CD4-positive, alpha-beta memory T cell (primary cell): ENCODE measurements at places on chromosomes 7 and 10. TPM values are rescaled to one million over a fixed set of nuclear protein-coding genes. Genes with fewer than 3 reads are reported as not detected.

DNA sequence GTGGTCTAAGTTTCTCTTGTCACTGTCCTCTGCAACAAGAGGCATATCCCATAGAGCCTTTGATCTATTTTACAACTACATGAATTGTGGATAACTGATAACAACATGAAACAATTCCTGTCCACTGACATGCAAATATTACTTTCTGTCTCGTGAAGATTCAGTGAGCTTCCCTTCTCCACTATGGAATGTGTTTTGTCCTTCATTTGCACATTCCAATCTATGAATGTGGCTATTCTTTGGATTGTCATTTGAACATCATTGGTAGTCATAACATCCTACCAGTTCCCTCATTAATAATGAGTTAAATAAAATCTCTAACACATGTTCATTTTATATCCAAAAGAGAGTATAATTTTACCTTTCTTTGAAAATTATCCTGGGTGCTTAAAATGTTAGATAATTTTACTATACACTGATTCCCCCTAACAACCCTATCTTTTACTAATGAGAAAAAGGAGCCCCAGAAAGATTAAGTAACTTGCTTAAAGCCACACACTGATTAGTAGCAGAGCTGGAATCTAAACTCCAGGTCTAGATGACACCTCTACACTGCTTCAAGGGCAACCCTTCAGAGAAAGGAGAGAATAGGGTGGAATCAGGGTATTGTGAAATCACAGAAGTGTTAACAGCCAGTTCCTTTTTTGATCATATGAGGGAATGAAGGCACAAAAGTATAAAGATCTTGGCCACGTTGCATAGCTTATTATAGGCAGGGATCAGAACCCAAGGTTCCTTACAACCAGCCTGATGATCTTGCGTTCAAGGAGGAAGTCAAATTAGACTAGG, 39.1 kb downstream of the PDE1C start:
- H3K36me3 ChIP-seq: no peaks in the 10 kb centered on the region
- H3K4me3 ChIP-seq: no peak overlapping the region
- H3K27me3 ChIP-seq: no peaks in the 10 kb centered on the region
- no peaks in the 10 kb centered on the region for H3K4me1 ChIP-seq
- H3K27ac ChIP-seq: no peak overlapping the region

DNA sequence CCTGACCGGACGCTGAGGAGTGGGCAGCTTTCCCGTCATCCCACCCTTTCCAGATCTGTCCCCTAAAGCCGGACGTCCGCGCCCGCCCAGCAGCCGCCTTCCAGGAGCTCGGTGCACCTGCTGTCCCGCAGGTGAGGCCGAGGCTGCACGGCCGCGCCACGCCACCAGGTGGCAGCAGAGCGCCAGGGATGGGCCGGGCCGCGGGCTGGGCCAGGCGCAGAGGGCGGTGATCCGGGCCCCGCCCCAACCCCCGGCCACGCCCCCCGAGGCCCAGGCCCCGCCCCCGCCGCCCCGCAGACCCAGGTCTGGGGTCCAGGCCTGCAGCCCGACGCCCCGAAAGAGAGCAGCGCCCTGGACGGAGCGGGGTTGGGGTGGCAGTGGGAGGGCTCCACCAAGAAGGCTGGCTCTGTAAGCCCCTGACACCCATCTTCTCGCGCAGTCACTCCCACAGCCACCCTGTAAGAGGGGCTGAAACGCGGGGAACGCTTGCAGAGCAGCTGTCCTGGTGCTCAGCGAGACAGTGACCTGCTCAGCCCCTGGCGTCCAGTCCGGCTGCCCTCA, 32.2 kb downstream of the FOXL3 start:
- H3K27me3 ChIP-seq: peaks cover 4% of the 10 kb centered on the region
- peak; percentile 83 for DNase-seq
- H3K4me3 ChIP-seq: no peak overlapping the region
- H3K4me1 ChIP-seq: peaks cover 7% of the 10 kb centered on the region
- no peaks in the 10 kb centered on the region for H3K36me3 ChIP-seq

DNA sequence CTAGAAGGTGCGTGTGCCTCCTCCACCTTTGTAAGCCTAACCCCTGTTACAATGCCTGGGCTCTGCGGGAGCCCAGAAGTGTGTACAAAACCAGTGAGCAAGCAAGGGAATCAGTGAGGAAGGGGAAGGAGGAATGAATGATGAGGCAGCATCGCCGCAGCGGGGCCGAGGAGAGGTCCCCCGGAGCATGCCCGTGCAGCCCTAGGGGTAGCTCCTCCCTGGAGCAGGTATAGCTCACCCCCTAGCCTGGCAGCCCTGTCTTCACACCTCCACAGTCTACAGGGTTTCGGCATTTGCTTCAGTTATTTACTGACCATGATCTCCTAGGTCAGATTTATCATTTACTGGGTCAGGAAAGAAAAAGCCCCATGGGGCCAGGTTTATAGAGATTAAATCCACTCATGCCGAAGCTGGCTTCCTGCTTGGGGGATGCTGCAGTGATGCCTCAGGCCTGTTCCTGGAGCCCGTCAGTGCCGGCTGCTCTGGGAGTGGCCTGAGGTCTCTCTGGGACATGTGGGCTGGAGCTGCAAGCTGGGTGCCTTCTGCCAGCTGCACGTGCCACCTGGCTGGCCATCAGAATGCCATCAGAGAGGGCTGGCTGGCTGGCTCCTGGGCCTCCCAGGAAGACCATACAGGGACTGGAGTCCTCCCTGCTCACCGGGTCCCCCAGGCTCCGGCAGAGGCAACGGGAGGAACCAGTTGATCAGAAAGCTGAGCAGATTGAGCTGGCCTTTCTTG, 138.9 kb downstream of the GRK5 start:
- no peak for DNase-seq
- no peak overlapping the region for H3K27ac ChIP-seq

GRCh38 chr10:72085864-72086465, 2.4 kb downstream of the SPOCK2 start:
- H3K27ac ChIP-seq: peak overlapping the region; percentile 94
- peaks cover 79% of the 10 kb centered on the region for H3K4me1 ChIP-seq
- H3K27me3 ChIP-seq: no peaks in the 10 kb centered on the region
- DNase-seq: peak; percentile 26

DNA sequence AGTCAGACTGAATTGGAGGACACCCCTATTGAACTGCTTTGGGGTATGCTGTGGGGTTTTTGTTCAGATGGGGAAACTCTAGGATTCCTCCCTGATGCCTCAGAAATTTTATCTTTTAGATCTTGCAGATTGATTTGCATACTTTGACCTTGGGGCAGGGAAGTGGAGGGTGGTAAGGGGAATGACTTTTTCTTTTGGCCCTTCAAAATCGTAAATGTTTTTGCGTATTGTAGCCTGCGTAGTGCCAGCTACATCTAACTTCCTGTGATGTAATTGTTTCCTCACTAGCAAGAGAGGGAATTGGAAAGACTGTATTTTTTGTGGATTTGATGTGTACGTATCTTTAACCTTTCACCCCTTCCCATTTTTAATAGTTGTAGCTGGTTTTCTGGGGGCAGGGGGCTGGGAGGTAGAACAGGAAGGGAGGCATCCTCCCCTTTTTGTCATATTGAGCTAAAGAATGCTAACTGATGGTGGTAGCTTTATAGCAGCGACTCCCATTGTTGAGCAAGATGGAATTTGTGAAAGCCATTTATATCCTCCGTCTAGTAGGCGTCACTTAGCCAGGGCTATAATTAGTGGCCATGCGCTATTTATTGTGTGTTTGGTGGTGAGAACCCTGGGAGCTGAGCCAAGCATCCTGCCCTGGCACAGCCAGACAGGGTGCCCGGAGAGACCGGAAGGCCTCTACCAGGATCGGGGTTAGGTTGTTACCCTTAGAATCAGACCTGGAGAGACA, 11.3 kb downstream of the DUSP5 start:
- H3K27ac ChIP-seq: no peak overlapping the region
- no peak for DNase-seq
- no peak overlapping the region for H3K4me3 ChIP-seq
- H3K4me1 ChIP-seq: peaks cover 30% of the 10 kb centered on the region

GRCh38 chr10:82378146-82378545, 503.2 kb downstream of the NRG3 start:
- H3K36me3 ChIP-seq: no peaks in the 10 kb centered on the region
- no peaks in the 10 kb centered on the region for H3K27me3 ChIP-seq
- no peak overlapping the region for H3K4me3 ChIP-seq
- H3K27ac ChIP-seq: no peak overlapping the region
- DNase-seq: no peak
- H3K4me1 ChIP-seq: no peaks in the 10 kb centered on the region

DNA sequence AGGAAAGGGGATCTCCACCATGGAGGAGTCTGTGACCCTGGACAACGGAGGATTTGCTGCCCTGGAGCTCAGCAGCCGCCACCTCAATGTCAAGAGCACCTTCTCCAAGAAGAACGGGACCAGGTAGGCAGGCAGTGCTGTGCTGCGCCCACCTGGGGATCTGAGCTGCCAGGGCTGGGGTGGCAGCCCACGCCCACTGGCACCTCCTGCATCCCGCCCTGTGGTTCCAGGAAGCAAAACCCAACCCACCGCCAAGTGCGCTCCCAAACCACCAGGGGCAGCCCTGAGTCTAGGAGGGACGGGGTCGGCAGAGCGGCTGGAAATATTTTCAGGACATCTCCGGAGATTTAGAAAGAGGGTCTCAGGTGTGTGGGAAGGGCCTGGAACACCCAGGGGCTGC, 440.3 kb upstream of the FOXK1 start:
- no peaks in the 10 kb centered on the region for H3K36me3 ChIP-seq
- no peaks in the 10 kb centered on the region for H3K27me3 ChIP-seq
- no peak for DNase-seq
- H3K27ac ChIP-seq: no peak overlapping the region

- H3K4me1 ChIP-seq: no peaks in the 10 kb centered on the region
- DNase-seq: no peak
- H3K27ac ChIP-seq: no peak overlapping the region
- no peaks in the 10 kb centered on the region for H3K36me3 ChIP-seq
- no peaks in the 10 kb centered on the region for H3K27me3 ChIP-seq
These were observed 154.9 kb downstream of the ZMYND11 start for GRCh38 chr10:290026-290725.

DNA sequence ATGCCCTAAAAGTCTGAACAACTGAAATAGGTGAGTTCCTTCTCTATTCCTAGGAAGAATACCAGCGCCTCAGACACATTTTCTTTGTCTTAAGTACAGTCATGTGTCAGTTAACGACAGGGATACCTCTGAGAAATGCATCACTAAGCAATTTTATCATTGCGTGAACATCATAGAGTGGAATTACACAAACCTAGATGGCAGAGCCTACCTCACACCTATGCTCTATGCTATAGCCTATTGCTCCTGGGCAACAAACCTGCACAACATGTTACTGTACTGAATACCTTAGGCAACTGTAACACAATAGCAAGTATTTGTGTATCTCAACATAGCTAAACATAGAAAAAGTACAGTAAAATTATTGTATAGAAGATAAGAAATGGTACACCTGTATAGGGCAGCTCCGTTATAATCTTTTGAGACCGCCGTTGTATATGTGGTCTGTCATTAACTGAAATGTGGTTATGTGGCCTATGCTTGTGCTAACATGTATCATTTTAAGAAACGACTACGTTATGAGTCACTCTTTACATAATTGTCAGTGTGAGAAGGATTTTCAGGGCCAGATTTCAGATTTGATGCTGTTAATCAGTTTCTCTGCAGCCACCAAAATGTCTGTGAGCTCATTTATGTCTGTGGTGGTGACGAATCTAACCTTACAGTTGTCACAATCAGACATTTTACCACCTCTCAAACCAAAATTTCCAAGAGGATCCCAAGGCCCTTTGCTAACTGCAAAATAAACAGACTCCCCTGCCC, 66.1 kb upstream of the STK17A start:
- no peak overlapping the region for H3K4me3 ChIP-seq
- no peak for DNase-seq
- no peaks in the 10 kb centered on the region for H3K36me3 ChIP-seq
- H3K27me3 ChIP-seq: no peaks in the 10 kb centered on the region
- H3K4me1 ChIP-seq: no peaks in the 10 kb centered on the region

DNA sequence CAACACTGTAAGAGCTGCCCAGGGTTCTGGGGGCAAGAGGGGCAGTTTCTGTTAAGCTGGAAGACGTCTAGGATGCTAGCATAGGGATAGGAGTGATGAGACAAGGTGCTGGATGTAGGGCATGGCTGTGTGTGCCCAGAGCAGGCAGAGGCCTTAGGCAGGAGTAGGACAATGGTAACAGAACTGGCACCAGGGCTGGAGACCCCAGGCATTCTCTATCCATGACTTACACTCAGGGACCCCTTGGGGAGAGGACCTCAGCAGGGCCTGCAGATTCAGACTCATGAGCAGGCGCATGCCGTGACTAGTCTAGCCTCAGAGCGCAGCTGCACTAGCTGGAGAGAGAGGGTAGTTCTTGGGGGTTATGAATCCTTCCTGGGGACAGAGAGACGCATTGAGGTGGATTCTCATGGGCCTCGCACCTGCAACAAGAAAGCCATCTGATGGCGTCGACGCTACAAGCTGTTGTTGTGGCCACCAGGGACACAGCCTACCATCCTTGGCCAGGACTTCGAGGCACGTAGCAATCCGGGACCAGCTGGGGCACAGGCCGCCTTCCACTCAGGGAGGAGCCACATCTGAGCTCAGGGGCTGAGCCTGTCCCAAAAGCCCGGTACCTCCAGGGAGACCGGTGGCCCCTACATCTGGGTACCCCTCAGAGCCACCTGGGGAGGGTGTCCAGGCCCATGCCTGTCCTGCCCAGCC, 474.1 kb downstream of the PTPRN2 start:
- H3K4me3 ChIP-seq: no peak overlapping the region
- no peaks in the 10 kb centered on the region for H3K27me3 ChIP-seq
- no peaks in the 10 kb centered on the region for H3K4me1 ChIP-seq
- no peak overlapping the region for H3K27ac ChIP-seq
- DNase-seq: no peak

DNA sequence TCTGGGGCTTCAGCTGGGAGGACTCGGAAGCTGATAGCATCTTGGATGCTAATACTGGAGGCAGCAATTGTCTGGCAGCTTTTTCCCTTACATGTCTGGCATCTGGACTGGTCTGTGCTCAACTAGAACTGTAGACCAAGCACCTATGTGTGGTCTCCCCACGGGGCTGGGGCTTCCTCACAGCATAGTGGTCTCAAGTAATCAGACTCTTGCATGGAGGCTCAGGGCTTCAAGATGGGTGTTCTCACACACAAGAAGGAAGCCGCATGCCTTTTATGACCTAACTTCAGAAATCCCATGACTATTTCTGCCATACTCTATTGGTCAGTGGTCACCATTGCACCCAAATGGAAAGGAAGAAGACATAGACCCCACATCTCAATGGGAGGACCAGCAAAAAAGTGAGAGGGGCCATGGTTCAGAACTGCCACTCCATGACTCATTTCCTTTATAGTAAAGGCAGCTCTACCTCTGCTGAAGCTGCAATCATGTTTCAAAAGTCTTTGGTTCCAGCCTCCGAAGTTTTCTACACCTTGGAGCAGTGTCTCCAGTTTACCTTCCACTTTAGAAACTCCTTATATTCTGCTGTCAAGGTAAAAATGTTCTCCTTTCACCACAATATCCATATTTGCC, 14.7 kb downstream of the AOC1 start:
- H3K27me3 ChIP-seq: no peaks in the 10 kb centered on the region
- DNase-seq: no peak
- H3K27ac ChIP-seq: no peak overlapping the region
- H3K36me3 ChIP-seq: no peaks in the 10 kb centered on the region
- H3K4me3 ChIP-seq: no peak overlapping the region
- no peaks in the 10 kb centered on the region for H3K4me1 ChIP-seq

The IMPDH1 gene
- 55.9 TPM for polyA plus RNA-seq

The STEAP1 gene
- polyA plus RNA-seq: not detected

The ADK gene
- 66.6 TPM for polyA plus RNA-seq

The AZGP1 gene
- not detected for polyA plus RNA-seq

The LRRC4 gene
- not detected for polyA plus RNA-seq

The OGDHL gene
- not detected for polyA plus RNA-seq

The BHLHA15 gene
- polyA plus RNA-seq: not detected
